ENCODE measurements at places on chromosomes 16 and 17.

- DNase-seq = no peak
Observed at GRCh38 chr17:45792437-45792836, 8.3 kb downstream of the CRHR1 start.

DNA sequence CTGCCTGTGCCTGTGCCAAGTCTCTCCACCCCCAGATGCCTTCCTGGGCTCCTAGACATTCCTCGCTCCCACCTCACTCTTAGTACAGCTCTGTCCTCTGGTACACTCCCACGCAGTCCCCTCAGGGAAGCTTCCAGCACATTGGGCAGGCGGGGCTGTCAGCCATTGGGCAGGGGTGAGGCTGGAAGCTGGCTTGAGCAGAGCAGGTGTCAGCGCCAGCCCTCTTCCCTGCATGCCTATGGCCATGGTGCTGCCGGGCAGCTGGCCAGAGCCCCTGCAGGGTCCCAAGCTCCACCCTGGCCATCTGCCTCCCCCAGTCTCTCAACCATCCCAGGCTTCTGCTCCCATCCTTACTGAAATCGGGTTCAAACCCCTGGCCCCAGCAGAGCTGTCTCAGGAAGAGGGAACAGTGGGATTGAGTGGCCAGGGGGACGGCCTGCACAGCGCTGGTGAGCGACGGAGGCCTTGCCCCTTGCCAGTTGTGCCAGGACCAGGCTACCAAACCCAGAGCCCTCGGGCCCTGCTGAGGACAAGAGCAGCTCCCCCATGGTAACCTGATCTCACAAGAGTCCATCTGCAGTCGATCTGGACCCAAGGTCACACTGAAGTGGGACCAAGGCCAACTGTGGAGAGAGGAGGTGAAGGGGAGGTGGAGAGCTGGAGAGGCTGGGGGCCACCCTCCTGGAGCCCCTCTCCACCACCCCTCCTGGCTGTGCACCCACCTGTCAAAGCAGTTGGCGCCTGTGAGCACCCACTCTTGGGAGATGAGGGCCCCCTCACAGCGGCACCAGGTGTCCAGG is 2.4 kb upstream of the B9D1 start:
- DNase-seq = no peak

DNA sequence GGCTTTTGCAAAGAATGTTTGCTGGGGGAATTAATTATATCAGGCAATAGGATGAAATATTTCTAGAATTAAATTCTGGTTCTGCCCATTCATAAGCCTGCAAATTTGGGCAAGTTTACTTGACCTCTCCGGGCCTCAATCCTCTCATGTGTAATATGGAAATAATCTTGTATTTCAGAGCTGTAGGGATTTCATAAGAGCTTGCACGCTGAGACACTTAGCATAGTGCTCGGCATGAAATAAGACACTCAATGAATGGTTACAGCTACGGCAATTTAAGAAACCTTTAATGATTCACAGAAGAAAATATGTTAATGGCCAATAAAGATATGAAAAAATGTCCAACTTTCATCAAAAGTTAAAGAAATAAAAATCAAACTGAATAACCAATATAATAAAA is 40.6 kb upstream of the PITPNM3 start:
- DNase-seq = no peak

- DNase-seq = no peak
Observed at GRCh38 chr16:8087597-8088289, 502.6 kb downstream of the TMEM114 start.

Measured in body of pancreas (tissue), 4 donors.